NCI-H1930 (cell line): ENCODE measurements at places on chromosomes 5 and 9.

- DNase-seq = no peak
Observed at GRCh38 chr9:93952784-93953495, 2.2 kb downstream of the BARX1 start.

DNA sequence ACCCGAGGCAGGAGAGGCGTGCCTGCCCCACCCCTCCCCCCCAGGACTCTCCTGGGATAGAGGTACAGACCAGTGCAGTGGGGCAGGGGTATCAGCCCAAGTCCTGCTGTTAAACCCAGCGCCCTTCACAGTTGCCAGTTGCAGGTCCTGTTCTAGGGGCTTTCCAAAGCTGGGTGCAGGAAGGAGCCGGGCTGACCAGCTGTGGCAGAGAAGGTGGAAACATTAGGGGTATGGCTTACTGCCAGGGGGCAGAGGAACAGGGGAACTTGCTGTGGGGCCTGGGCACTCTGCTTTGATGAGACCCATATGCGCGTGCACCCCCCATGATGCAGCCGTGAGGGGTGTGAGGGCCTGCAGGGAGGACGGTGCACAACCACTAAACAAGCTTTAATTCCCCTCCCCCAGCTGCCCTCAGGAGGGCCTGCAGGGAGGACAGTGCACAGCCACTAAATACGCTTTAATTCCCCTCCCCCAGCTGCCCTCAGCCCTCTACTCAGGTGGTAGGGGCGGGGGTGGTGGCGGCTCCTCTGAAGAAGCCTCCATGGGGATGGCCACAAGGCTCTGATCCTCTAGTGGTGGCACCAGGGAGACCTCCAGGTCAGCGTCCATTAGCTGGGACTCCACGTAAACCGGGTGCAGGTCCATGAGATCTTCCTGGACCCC lies 766 bp upstream of the LRRC26 start:
- DNase-seq = no peak

GRCh38 chr5:177015156-177015555 lies 7.3 kb upstream of the ZNF346 start:
- DNase-seq = no peak

DNA sequence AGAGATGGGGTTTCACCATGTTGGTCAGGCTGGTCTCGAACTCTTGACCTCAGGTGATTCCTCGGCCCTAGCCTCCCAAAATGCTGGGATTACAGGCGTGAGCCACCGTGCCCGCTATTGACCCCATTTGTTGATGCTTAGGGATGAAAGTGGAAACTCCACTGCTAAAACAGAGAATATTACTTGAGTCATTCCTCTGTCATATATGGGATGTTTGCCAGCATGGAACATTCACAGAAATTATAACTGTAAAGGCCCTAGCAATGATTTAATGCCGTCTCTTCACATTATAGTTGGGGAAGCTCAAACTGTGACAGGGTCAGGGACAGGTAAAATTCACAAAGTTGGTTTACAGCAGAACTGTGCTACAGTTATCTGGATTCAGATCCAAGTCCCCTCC lies 94.5 kb downstream of the TMC1 start:
- no peak for DNase-seq

DNA sequence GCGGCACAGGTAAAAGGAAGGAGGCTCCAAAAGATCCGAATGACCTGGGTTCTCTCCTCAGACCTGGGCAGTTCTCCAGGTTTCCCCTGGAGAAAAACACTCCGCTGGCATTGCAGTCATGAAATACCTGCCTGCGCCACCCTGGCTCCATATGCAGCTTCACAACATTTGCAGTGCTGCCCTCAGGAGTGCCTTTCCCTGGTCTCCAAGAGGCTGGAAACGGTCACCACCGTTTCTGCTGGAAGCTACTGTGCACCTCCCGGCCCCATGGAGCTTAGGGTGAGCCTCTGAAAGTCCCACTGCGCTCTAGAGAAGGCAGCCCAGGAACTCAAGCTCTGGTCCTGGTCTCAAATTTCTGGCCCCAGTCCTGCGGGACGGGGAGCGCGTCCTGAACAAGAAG lies 670 bp downstream of the UGT3A1 start:
- no peak for DNase-seq
